ENCODE measurements at places on chromosomes 5 and 9.

- no peak for DNase-seq
These were observed 60.2 kb downstream of the SPEF2 start for GRCh38 chr5:35677878-35678277.

DNA sequence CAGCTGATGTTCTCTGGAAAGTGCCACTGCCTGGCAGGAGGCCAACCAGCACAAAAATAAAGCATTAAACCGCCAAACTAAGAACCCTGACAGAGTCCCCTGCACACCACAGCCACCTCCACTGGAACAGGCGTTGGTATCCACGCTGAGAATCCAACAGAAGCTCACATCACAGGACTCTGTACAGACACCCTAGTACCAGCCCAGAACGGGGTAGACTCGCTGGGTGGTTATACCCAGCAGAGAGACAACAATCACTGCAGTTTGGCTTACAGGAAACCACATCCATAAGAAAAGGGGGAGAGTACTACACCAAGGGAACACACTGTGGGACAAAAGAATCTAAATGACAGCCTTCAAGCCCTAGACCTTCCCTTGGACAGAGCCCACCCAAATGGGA lies 15.0 kb upstream of the POU5F2 start:
- no peak for DNase-seq

GRCh38 chr9:87428659-87429058 lies 69.0 kb upstream of the DAPK1 start:
- no peak for DNase-seq

GRCh38 chr5:2574155-2574554 lies 177.3 kb downstream of the IRX2 start:
- DNase-seq = no peak

- DNase-seq = no peak
These were observed 75.9 kb upstream of the HTR4 start for GRCh38 chr5:148730270-148730669.

DNA sequence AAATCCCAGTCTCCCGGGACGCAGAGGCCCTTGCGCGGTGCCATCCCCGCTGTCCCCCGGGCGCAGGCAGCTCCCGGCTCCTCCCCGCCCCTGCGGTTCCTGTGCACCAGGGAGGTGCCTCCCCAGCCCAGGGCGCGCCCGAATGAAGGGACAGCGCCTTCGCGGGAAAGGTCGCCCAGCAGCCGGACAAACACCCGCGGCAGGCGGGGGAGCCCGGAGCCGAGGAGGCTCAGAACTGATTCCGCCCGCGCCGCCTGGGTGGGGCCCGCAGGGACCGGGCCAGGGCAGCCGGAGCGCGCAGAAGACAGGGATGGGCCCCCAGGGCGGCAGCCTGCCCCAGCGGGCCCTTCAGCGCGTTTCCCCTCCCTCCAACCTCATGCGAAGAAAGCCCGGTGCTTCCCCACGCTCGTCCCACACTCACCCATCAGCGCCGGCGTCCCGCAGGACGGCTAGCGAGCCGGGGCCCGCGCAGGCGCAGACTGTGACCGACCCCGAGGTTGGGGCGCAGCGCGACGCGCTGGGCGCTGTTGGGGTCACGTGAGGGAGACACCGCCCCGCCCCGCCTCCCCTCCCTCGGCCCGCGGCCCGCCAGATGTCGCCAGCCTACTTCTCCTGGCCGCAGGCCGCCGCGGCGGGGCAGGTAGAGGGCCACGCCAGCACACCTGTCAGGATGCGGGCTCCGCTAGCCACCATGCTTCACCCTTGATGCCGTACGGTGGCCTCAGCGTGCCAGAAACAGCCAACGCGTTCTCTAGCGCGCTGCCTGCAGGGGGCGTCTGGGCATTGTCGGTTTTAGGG lies at the start of gene SLC25A51:
SLC25A51 (minus strand) TSS at position 481 of the 798 bp plus-strand sequence. CDS start 15,577 bp downstream, outside the sequence.
- DNase-seq = peak; percentile 93

DNA sequence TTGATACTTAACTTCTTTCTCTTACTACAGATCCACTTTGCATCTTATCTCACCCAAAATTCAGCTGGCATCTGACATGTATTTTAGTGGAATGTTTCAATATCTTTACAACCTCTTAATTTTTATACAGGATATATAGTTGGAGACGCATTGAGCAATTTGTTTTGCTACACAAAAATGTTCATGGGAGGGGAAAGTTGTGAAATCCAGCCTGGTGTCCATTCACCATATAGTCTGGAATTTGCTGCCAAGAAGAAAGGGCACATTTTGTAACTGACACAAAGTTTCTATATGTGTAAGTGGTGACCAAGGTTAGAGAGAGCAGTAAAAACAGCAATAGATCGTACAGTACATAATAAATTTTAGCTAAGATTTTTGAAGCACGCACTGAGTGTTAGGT lies 14.0 kb upstream of the CHD1 start:
- no peak for DNase-seq

DNA sequence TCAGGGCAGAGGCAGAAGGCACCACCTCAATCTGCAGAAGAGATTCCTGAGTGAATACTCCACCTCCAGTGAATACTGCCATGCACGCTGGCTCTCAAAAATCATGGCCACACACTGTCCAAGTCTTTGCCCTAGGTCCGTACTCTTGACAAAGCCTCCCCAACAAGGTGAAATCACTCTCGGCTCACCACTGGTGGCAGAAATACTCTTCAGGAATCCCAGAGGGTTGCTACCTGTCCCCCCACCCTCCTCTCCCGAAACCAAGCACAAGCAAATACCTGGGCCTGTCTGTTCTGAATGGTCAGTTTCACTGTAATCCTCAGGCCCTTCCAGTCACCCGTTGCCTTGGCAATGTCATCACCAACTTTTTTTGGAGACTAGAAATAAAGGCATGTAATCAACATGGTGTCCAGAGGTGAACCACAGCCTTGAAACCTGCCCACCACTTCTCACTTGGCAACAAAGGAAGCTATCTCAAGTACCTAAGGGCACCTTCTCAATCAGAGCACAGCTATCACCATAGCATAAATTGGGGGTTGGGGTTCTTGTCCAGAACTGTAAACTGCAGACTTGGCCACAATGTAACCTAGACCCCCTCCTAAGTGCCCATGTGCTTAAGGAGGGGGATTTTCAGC lies 1.8 kb downstream of the RPL12 start:
- no peak for DNase-seq

Data from left cardiac atrium (tissue), 4 donors.